ENCODE measurements at places on chromosomes 6 and 20.
A peak's percentile ranks its signal among the peaks of the same experiment; 100 is the strongest.

DNA sequence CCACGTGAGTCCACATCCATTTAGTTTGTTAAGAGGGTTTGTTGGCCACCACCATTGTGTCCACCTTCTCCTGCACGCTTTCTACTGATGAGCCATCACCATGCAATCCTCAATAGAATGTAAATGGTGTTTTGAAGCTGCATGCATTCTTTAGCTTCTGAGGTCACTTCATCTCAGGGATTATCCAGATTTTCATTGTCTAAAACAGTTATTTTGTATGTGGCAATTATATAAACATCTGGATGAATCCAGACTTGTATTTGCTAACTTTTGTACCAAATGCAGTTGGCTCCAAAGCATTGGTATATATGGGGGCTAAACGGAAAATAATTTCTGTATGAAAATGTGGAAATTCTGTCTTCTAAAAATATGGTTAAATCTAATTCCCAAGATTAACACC lies 231.2 kb upstream of the ARID1B start:
- no peak for DNase-seq

DNA sequence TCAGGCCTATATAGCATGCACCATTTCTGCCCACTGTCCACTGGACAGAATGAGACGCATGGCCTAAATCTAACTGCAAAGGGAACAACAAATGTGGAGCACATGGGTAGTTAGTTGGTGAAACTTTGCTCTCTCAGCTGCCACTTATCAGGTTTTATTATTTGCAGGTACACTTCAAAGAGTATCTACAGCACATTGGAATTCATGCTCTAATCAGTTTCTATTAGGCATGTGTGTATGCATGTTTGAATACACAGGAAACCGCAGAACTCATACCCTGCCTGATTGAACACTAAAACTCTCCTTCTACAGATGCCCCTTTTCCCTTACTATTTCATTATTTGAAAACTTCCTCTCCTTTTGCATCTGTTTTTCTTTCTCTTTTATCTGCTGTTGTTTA lies 97.4 kb upstream of the HSF2 start:
- DNase-seq = no peak

- peak; percentile 41 for DNase-seq
Observed at GRCh38 chr20:63896264-63897105, 1.6 kb downstream of the DNAJC5 start.

DNA sequence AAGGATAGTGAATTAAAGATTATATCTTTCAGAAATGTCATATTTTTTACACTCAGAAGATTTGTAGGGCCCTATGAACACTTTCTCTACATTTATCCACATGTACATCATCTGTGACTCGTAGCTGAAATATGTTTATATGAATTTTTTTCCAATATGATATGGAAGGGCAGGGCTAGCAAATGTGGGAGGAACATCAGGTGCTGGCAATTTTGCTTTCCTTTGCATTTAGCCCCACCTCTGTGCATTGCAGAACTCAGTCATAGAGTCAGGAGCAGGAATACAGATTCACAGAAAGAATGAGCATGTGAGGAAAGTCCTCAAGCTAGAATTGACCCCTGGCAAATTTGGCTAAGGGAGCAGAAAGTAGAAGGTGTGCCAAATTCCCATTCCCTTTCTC lies 129.9 kb downstream of the CRYBG1 start:
- no peak for DNase-seq

- no peak for DNase-seq
Observed at GRCh38 chr6:160882791-160883279, 108.7 kb upstream of the MAP3K4 start.

Data from activated naive CD4-positive, alpha-beta T cell treated with Interleukin-2 at 50 U/mL for 16 hours (primary cell).